ENCODE measurements at places on chromosomes 16 and 17.
A peak's percentile ranks its signal among the peaks of the same experiment; 100 is the strongest.

DNA sequence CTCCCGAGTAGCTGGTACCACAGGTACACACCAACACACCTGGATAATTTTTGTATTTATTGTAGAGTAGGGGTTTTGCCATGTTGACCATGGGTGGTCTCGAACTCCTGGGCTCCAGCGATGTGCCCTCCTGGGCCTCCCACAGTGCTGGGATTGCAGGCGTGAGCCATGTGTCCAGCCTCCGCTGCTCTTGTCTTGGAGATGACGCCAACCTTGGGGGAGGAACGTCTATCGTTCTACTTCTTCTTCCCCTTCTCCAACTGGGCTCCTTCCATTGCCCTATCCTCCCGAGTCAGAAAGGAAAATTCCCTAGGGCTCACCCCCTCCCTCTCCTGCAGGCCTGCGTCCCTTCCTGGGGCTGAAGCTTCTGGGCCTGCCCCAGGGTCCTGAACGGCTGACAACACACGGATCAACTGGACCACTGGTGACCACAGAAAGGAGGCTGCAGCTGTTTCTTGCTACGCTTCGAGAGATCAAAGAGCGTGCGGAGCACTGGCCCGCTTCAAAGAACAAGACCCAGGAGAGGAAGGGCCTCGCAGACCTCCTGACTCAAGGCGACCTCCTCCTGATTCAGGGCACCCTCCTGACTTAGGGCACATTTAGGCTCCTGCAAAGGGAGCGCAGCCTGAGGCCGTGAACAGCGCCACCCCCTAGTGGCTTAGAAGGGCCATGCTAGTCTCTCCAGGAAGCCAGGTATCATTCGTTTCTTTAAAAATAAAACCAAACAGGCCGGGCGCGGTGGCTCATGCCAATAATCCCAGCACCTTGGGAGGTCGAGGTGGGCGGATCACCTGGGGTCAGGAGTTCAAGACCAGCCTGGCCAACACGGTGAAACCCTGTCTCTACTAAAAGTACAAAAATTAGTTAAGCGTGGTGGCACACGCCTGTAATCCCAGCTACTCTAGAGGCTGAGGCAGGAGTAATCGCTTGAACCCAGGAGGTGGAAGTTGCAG is 48.5 kb upstream of the HELZ start:
- peak; percentile 71 for DNase-seq

GRCh38 chr17:64608571-64608981 is 53.5 kb downstream of the SMURF2 start:
- DNase-seq = peak; percentile 50

GRCh38 chr17:19016881-19017280 is 12.3 kb upstream of the FAM83G start:
- no peak for DNase-seq

DNA sequence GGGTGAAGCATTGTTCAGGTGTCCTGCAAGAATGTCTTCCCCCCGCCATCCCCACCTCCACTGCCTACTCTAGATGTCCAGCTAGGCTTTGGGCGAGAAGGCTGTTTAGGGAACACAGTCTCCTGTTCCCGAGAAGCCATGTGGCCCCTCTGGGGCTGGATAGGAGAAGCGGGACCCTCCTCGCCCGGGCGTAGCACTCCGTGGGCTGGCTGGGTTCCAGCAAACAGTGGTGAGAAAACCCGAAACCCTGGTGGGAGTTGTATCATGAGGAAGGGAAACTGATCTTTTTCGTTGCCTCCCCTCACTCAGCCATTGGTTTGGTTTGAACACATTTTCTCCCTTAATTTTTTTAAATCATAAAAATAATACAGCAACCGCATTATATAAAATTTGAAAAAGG is 56.6 kb downstream of the IRF8 start:
- DNase-seq = no peak

DNA sequence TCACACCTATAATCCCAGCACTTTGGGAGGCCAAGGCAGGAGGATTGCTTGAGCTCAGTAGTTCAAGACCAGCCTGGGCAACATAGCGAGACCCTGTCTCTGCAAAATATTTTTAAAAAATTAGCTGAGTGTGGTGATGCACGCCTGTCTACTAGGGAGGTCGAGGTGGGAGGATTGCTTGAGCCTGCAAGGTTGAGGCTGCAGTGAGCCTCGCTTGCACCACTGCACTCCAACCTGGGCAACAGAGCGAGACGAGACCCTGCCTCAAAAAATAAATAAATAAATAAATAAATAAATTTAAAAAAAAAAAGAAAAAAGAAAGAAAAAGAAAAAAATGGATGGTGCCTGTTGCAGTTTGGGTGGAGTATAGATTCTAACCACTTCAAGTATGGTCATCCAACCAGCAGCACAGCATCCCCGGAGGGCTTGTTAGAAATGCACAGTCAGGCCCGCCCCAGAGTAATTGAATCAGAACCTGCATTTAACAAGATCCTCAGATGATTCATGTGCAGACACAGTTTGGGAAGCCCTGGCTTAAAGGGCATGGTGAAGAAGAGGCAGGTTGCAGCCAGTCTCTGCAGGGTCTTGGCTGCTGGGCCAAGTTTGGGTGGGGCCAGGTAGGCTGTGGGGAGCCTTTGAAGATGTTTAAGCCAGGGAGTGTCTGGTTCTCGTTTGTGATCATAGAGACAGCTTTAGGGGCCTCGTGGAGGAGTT is 40.8 kb downstream of the MRC2 start:
- DNase-seq = no peak

Data from choroid plexus epithelial cell (primary cell).